ENCODE measurements at places on chromosomes 3 and 15.
A peak's percentile ranks its signal among the peaks of the same experiment; 100 is the strongest.

DNA sequence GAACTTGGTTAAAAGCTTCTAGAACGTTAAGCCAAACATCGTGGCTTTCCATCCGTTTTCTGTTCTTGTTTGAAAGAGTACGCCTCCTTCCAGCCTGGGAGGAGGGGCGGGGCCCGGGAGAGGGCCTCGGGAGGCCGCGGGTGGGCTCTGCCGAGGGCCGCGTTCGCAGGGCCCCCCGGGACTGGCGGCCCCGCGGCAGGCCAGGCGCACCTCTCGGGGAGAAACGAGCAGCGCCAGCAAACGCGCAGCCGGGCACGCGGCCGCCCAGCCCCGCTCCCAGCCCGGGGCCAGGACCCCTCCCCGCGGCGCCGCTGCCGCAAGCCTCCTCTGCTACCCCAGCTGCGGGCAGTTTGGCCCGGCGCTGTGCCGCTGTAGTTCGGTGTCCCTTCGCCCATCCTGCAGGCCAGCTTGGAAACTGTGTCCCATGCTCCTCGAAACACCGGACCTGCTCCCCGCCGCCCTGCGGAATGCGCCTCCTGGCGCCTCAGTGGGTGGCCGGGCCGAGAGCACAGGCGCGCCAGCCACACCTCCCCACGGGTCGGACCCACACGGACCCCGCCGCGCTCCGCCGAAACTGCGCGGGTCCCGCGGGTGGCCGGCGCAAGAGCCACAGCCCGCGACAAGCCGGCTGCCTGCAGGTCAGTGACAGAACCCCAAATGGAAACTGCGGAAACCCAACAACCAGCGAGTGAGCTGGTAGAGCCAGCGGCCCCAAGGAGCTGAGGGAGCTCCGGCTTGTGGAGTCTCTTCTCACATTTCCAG is 2.3 kb downstream of the OCA2 start:
- DNase-seq = no peak

- DNase-seq = no peak
These were observed 54.1 kb downstream of the TMEM44 start for GRCh38 chr3:194579091-194579606.

DNA sequence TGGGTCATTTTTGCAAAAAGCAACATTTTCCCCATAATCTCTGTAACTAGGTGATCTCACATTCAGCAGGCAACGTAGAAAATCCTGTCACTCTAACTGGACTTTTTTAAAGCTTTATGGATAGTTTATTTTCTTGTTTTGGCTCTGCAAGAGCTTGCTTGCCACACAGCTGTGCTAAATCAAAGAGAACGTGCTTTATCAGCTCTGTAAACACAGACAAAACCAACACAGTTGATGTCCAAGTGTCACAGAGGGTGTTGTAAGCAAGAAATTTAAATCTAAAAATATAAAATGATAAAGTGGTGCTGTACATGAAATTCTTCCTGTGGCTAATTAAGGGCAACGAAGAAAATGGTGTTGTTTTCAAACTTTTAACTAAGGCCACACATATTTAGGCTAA is 97.5 kb upstream of the STAC start:
- no peak for DNase-seq

GRCh38 chr3:107117922-107118536 is 259.2 kb upstream of the CCDC54 start:
- DNase-seq = no peak

DNA sequence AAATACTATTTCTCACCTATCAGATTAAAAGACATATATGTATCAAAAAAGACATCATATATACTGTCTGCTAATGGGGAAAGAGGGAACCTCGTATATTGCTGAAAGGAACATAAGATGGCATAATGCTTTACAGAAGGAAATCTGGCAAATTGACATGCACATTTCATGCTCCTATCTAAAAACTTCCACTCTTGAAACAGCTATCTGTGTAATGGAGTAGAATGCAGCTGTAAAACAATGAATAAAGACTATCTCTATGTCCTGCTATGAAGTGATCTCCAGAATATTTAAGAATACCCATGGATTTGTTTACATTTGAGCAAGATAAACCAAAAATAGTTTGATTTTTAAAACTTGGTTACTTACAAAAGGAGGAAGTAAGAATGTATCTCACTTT is 107.4 kb downstream of the TBL1XR1 start:
- DNase-seq = no peak

GRCh38 chr3:3705090-3705775 is 94.0 kb upstream of the LRRN1 start:
- no peak for DNase-seq

DNA sequence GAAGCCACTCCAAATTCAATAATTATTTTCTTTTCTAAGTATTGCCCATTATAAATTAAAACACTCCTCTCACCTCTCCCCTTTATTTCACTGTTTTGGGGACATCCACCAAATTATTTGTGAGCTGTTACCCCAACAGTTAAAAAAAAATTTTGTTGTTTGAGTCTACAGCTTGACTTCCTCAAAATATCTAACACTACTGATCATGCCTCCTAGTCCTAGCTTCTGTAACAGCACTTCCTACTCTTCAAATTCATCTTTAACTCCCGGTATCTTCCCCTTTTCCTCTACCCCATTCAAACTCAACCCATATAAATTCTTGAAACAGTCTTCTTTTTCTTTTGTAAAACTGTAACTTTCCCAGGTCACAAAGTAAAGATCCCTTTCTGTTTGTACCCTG is 15.9 kb downstream of the PARL start:
- no peak for DNase-seq

- DNase-seq = no peak
These were observed 12.9 kb downstream of the VPS13C start for GRCh38 chr15:62047282-62047827.

DNA sequence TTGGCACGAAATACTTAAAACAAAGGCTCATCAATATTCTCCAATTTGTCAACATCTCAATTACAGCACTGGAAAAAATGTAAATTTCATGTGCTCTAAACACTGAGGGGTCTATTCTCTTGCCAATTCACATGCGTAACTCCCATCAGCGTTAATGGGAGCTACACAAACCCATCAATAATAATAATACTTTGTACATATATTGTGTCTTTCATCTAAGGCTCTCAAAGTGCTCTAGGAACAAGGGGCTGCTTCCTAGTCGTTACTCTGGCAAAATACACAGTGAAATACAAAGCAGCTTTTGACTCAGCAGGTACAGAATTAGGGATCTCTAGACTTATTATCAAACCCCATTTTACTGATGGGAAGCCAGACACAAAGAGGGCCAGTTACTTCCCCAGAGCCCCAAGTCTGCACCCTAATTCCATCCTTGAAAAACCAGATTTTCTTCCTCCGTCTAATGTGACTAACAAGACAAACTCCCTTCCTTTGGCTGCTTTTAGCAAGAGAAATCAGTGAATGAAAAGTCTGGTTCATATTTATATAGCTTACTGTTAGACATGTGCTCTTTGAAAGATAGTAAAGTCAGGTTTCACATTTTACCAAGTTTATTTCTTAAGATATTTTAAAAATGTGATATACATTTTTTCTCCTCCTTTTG is 20.0 kb downstream of the MEIS2 start:
- DNase-seq = no peak

- DNase-seq = no peak
These were observed 57.7 kb downstream of the SUCNR1 start for GRCh38 chr3:151931171-151931570.

DNA sequence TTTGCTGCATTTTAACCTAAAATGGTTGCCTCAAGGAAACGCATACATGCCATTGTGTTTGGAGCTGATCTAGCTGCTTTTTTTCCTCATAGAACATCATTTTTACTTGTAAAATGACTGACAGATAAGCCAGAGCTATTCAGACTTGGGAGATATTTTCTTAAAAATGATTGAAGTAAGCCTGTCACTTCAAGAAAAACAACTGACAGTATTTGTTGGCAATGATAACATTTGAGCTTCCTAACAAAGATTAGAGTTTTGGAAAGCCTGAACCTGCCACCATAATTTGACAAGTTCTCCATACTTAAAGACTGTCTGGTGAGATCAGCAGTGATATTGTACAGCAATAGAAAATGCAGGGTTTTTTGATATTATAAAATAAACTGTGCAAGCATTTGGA is 27.6 kb upstream of the MRPL3 start:
- no peak for DNase-seq

DNA sequence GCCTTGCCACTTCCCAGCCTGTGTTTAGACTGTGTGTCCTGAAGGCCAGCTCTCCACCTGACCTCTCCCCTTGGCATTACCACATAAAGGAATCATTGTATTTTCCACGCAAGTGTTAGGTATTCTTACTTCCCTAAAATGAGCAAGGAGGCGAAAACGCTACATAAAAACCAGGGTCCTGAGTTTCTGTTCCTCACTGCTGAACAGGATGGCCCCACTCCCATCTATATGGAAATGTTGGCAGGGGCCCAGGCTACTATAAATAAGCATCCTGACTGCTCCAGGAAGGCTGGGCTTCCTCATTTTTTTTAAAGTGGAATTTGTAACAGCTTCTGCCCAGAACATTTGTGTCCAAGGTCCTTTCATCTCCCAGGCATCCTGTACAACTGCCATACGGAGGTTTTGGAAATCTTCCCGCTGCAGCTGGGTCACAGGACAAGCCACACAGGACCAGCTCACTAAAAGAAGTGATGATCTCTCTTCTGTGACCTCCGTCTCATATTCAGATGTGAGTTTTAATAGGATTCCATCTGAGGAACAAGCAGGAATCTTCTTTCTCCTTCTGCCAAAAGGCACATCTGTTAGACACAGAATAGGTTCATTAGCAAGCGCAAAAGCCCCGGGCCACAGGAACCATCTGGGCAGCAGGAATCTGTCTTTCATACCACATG is 56.4 kb upstream of the LIMD1 start:
- no peak for DNase-seq

- no peak for DNase-seq
These were observed 37.5 kb downstream of the SETMAR start for GRCh38 chr3:4340411-4341335.

GRCh38 chr3:121980450-121980796 is 41.6 kb downstream of the ILDR1 start:
- DNase-seq = no peak

GRCh38 chr3:187319699-187320302 is 28.3 kb upstream of the MASP1 start:
- DNase-seq = peak; percentile 44

GRCh38 chr15:74626752-74627692 is 11.4 kb downstream of the CLK3 start:
- no peak for DNase-seq

DNA sequence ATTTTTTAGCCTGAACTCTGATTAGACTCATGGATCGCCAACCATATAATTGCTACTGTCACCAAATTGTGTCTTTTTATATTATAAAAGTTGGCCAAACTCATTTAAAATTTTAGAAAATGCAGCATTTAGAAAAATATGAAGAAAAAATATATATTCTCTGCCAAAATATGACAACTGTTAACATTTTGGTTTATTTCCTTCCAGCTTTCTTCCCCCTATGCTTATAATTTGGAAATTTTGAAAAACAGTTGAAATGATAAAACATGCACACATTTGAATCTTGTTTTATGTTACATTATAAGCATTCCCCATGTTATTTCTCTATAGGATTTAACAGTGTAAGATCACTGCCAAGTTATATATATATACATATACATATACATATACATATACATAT is 1112.8 kb downstream of the TUSC7 start:
- no peak for DNase-seq

DNA sequence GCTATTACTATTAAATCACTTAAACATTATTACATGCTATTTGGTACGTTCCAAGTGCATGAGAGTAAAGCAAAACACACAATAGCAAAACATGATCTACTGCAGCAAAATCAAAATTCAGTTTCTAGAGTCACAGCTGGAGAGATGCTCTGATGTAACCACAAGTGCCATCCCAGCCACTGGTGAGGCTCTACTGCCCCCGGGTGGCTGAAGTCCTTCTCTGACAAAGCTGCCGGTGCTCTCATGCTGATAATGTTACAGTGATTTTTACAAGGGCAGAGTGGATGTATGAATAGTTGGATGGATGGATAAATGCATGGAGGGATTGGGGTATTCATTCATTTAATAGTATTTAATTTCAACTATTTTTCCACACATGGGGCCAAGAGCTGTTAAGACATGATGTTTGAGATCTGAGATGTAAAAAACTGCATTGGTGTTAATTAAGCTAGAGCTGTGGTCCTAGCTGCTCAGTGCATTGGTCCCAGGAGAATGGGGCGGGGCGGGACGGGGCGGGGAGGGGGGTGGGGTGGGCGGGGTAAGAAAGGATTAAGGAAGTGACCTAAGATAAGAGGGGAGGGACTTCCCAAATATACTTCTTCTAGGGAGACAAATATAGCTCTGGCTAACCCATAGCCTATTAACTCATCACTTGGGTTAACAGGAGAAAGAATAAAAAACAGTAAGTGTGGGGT is 5.3 kb upstream of the SPESP1 start:
- peak; percentile 30 for DNase-seq

- DNase-seq = no peak
These were observed 92.6 kb upstream of the ZBTB20 start for GRCh38 chr3:115239717-115240116.

GRCh38 chr15:81427176-81427575 is 53.2 kb upstream of the TMC3 start:
- DNase-seq = no peak

DNA sequence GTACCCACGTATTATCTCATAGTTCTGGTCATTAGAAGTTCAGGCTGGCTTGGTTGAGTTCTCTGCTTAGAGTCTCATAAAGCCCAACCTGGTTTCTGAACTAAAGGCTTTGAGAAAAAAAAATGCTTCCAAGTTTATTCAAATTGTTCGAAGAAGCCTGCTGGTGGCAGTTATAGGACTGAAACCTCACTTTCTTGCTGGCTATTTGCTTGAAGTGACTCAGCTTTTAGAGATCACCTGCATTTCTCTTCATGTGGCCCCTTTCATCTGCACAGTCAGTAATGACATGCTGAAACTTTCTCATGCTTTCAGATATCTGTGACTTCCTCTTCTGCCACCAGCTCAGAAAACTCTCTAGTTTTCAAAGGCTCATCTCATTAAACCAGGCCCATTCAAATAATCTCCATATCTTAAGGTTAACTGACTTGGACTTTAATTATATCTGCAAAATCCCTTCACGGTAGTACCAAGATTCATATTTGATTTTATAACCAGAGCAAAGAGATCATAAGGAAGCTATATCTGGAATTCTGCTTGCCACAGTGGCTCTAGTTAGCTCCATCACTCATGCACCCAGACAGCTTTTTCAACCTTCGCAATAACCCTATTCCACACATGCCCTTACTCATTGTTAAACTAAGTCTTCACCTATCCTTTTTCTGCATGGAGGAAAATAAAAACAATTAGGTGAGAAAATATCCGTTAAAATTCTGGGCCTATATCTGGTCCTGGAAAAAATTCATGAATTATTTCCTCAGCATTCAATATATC is 433.8 kb upstream of the CBLB start:
- DNase-seq = no peak

GRCh38 chr3:58356054-58356453 is 23.4 kb downstream of the PXK start:
- no peak for DNase-seq
